Skeletal muscle cell (primary cell): ENCODE measurements at places on chromosomes 5 and 9.

DNA sequence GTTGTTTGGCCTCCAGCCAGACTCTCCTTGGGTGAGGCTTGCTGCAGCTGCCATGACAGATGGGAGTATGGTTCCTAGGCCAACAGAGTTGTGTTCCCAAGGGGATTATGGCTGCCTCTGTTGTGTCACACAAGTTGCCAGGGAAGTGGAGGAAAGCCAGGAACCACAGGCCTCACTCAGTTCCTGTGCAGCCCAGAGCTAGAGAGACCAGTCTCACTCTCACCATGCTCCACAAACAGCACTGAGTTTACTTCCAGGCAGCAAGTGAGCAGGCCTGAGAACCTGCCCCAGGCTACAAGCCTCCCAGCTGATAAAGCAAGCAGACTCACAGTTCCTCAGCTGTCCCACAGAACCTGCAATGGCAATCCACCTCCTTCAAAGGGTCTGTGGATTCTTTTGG is 273.6 kb upstream of the TAS2R1 start:
- DNase-seq, result peak; percentile 76

GRCh38 chr9:137236936-137237421 is 4.1 kb upstream of the TUBB4B start:
- DNase-seq, result no peak

DNA sequence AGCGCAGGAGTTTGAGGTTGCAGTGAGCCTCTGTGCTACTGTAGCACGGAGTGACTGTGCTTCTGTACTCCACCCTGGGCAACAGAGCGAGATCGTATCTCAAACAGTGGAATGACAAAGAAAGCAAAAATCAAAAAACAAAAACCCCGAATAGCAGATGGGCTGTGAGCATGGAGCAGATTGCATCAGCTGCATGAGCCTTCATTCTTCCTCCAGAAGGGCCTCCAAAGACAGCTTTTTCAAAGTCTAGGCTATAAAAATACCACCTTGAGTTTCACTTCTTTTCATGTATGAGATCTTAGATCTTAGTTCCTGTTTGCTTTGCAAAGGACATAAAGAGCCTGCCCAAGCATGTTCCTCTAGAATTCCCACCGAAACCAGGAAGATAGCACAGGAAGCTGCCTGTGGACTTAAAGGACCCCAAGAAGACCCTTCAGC is 15.0 kb upstream of the HSPB3 start:
- DNase-seq, result no peak

DNA sequence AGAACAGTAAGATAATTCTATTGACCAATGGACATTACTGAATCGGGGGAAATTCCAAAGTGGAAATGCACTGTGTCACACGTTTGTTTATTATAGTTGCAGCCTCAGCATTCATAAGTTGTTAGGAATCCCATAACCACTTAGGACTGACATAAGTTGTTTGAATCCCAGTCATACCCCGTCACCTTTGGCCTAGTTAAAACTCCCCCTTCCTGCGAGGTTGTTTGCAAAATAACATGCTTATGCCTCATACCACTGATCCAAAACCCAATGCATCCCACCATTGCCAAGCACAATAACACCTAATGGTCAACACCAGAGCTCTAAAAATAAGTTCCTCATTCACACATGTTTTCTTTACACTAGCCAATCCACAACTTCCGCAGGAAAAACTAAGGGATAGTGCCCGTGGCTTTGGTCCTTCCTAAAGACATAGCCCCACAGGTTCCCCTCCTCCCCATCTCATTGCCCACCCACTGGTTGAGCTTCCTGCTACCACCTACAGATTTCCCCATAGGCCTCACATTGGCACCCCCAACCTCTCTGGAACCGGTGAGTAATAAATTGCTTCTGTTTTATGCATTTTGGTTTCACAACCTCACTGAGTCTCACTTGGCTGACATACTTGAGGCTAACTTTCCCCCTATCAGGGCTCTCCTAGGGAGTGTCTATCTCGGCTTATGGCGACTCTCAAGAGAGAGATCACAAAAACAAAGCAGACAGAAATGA is 42.3 kb upstream of the MUSK start:
- peak; percentile 92 for DNase-seq

DNA sequence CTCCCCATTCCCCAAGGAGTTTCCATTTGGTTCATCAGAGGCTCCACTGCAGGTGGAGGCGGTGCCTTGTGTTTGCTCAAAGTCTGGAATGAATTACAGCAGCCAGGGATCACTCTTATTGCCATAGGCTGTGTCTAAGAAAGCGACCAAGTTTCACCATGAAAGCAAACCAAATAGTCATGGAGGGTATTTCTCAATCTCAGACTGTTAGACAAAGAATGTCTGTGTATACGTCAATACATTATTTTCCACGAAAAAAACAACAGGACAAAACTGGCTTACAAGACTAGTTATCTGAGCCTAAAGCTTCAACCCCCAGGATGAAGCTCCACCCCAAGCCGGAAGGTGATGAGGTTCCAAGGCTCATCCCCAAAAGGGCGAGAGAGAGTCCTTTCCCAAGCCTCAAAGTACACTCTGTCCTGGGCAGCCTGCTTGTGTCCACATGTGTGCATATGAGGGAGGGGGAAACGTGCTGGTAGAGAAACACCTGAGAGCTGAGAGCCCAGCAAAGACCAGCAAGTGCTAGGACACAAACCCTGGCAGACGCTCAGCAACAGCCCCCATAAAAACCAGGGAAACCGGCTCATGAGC is 4.3 kb downstream of the B4GALT1 start:
- peak; percentile 88 for DNase-seq

DNA sequence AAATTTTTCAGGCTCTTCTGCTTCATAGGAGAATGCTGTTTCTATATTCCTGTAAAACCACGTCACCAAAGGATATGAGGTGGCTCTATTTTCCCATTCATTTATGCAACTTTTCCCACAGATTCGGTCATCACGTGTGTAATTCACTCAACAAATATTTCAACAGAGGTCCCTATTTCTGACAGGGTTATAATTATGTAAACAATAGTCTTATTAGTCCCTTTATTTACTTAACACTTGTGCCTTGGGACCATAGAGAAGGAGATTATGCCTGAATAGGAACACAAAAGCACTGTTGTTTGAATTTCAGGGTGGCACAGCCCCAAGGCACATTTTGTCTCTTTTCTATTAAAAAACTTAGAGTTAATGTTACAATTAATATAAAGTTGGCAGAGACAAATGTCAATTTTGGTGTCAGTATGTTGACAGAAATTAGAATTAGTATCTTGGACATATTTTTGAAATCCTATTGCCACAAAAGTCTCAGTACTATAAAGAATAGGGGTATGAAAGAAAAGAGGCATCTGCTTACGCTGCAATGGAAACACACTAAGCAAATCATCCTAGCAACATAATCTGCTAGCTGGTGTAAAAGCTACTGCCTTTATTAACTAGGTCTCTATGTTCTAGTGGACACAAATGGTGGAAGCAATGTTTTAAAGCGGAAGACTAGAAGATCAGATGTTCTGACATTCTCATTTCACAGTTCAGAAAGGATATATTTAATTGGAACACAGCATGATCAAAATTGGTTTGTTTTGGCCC is 229.1 kb upstream of the TBCA start:
- DNase-seq, result no peak

- no peak for DNase-seq
These were observed 101.8 kb downstream of the SPRY4 start for GRCh38 chr5:142222866-142223558.

GRCh38 chr5:68727931-68728330 is 365.9 kb upstream of the SLC30A5 start:
- no peak for DNase-seq

GRCh38 chr5:109053995-109054417 is 306.3 kb downstream of the FER start:
- peak; percentile 68 for DNase-seq

- DNase-seq, result no peak
These were observed 451.8 kb upstream of the FTMT start for GRCh38 chr5:121399879-121400278.

GRCh38 chr5:99866740-99867139 is 668.4 kb upstream of the FAM174A start:
- DNase-seq, result no peak

- peak; percentile 39 for DNase-seq
These were observed 16.2 kb upstream of the ERAP1 start for GRCh38 chr5:96823900-96824380.

DNA sequence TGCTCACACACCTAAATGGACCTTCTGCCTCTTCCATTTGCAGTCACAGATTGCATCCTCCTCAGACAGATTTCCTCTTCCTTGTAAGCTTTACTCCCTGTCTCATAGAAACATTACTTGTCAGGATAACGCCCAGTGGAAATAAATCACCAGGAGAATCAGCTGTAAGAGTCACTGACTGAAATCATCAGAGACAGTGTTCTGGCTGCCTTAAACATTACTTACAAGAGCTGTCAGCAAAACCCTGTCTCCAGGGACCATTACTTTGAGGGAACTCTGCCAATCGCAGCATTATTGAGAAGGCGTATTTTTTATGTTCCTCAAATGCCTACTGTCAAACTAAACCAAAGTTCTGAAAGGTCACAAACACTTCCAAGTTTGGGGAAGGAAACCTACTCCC is 5.9 kb downstream of the DPYSL3 start:
- DNase-seq, result peak; percentile 96

DNA sequence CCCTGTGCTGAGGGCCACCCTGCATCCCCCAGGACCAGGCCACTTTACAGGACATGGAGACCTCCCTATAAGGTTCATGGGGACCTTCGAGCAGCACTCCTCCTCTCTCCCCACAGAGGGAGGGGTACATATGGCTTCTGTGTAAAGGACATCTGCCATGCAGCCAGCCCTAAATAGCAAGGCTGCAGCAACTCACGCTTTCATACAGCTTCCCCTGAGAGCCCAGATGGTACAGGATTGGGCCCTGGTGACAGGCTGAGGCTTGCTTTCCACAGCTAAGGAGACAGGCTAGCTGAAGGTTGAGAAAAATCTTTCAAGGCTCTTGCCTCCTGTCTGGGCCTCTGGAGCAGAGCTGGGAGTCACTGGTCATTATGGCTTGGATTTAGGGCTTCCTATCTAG is 147.0 kb upstream of the ZNF366 start:
- DNase-seq, result no peak

DNA sequence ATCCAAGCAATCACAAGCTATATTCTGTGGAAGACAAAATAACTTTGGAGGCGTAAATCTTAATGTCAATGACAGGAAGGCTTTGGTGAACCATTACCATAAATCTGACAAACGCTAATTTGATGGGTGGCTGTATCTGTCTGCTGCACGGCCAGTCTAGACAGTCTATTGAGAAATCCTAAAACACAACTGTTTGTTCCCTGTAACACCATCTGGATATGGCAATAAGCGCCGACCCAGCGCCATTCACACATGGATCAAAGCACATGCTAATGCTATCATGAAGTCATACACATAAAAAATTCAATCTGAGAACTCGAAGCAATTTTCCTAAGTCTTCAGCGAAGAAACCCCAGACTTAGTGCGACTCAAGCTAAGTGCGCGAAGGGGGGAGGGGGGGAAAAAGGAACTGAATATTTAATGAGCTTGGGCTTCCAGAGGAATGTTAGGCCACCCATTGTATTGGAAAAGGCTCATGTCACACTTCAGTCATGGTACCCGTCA is 95.1 kb downstream of the ARL15 start:
- no peak for DNase-seq

- DNase-seq, result no peak
These were observed 61.5 kb downstream of the CRB2 start for GRCh38 chr9:123417289-123418051.

- peak; percentile 71 for DNase-seq
These were observed 23.2 kb downstream of the SLC46A2 start for GRCh38 chr9:112867275-112867991.

- no peak for DNase-seq
These were observed 19.4 kb upstream of the FBP2 start for GRCh38 chr9:94613003-94613402.

DNA sequence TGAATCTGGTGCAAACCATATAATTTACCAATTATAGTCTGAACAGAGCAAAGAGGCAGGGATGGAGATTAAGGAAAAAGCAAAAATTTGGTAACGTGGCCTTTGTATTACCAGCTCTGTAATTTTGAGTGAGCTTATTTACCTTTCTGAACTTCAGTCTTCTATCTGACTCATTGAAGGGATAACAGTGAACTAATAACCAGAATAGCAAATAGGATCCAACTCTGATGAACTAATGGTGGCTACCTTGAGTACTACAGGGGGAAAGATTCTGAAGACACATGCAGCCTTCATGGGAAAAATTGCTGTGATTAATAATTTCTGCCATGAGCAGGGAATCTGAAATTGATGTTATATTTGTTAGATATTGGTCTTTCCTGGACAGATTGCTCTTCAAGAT is 23.0 kb upstream of the LARP1 start:
- no peak for DNase-seq

DNA sequence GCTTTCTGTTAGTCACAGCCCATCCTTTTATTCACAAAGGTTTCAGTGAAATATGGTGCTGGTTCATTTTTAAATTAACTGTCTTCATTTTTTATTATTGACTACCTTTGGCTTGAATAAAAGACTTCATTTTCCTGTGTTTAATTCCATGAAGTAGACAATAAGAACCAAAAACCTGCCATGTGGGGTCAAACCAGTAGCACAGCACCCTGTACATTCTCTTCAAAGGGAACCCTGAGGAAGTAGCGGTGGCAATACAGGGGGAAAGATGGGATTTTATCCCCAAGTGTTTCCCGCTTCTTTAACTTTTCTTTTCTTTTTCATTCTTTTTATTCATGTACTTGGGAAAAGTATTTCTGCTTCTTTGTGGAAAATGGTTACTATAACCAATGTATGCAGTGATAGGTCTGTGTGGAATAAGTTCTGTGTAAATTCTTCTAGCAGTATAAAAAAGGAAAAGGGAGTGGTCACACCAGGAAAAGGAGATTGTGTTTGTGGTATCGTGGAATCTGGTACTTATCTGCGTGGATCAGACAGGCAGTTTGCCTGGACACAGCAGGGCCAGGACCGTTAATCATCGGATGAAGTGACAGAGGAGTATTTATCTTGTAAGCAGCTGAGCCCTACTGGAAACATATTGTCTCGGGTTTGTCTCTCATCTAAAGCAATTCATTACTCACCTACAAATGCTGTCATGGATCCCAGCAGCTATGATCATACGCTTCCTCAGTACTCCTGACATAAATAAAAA is 94.2 kb downstream of the PPIC start:
- DNase-seq, result peak; percentile 2

DNA sequence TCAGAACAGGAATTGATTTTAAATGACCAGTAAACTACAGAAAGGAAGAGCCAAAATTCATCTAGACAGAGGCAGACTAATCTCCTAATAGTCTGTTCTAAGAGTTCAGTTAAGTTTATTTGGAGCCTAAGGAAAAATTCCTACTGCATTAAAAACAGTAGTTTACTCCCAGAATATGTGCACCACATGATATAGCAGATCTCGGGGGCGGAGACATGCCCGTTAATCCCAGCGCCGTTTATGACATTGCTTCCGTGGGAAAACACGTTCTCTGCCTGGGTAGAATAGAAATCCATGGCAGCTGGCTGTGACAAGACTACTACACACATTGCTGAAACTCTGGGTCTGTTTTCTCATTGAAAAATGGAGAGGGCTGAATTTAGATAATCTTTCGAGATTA is 11.4 kb downstream of the HABP4 start:
- no peak for DNase-seq

- no peak for DNase-seq
These were observed 183.3 kb downstream of the MAPKAP1 start for GRCh38 chr9:125523681-125524080.
